Natural killer cell (primary cell): ENCODE measurements at places on chromosomes 16 and 17. TPM values are rescaled to one million over a fixed set of nuclear protein-coding genes. Genes with fewer than 3 reads are reported as not detected.
A peak's percentile ranks its signal among the peaks of the same experiment; 100 is the strongest.

DNA sequence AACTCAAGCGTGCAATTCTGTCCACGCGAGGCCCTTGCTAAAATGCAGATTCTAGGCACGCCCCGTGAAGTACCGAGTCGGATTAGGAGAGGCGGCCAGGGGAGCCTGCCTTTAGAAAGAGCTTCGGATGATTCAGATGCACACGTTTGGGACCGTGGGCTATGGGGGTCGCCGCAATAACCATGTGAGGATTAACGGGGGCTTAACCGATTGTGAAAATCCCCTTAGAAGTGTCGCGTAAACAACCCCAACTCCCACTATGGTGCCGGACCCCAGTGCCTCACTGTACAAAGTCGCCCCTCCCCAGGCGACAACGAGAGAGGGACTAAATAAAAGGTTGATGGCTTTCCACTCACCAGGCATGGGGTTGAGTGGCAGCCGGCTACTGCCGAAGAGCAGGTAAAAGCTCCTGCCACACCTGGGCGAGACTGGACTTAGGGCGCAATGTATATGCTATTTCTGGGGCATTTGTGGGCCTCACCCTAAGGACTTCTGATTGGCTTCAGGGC, 635 bp upstream of the SP2 start:
- no peak for DNase-seq
- peaks cover 18% of the 10 kb centered on the region for H3K4me1 ChIP-seq
- H3K27me3 ChIP-seq, result no peaks in the 10 kb centered on the region
- H3K36me3 ChIP-seq, result peaks cover 10% of the 10 kb centered on the region

DNA sequence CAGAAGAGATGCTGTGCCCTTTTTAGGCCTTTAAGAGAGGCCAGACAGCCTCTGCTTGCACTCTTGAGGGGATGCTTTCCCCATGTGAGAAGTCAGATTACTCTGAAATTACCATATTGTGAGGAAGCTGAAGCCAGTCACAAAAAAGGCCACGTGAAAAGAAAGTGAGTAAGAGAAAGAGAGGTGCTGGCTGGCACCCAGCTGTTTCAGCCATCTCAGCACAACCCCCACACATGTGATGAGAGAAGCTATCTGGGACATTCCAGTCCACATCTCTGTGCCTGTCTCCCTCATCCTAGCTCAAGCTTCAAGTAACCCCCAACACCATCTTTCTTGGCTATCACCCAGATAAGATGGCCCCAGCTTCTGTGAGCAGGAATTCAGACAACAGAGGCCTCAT, 131.4 kb downstream of the HS3ST2 start:
- H3K4me1 ChIP-seq, result peaks cover 9% of the 10 kb centered on the region
- no peak overlapping the region for H3K4me3 ChIP-seq
- H3K27me3 ChIP-seq, result peaks cover 4% of the 10 kb centered on the region

ARL5C gene
- total RNA-seq, result not detected

- peaks cover 21% of the 10 kb centered on the region for H3K4me1 ChIP-seq
- DNase-seq, result no peak
- no peak overlapping the region for H3K4me3 ChIP-seq
Observed at GRCh38 chr16:50068550-50068949, 2.8 kb downstream of the HEATR3 start.

HOXB6 gene
- total RNA-seq, result not detected

- H3K4me1 ChIP-seq, result peaks cover 5% of the 10 kb centered on the region
- DNase-seq, result peak; percentile 60
- H3K4me3 ChIP-seq, result no peak overlapping the region
Observed at GRCh38 chr17:8785547-8786413, 13.4 kb downstream of the MFSD6L start.

DNA sequence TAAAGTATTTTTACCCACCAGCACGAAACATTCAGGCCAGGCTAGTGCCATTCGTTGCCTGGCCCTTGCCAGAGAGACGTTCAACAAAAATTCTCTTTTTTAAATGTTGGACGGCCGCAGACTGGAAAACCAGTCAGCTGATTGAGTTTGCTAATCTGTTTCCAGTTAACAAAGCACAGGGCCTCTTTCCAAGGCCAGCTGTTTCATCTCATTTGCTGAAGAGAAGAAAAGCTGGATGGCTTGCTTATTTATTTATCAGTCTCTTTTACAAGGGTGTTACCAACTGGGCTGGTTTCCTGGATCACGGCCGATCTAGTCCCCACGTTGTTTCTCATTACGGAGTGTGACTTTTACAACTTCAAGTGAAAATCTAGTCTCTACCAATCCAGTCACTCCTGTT, 418.7 kb upstream of the DYNLRB2 start:
- no peaks in the 10 kb centered on the region for H3K36me3 ChIP-seq
- no peak for DNase-seq
- no peak overlapping the region for H3K4me3 ChIP-seq
- H3K27me3 ChIP-seq, result no peaks in the 10 kb centered on the region

DNA sequence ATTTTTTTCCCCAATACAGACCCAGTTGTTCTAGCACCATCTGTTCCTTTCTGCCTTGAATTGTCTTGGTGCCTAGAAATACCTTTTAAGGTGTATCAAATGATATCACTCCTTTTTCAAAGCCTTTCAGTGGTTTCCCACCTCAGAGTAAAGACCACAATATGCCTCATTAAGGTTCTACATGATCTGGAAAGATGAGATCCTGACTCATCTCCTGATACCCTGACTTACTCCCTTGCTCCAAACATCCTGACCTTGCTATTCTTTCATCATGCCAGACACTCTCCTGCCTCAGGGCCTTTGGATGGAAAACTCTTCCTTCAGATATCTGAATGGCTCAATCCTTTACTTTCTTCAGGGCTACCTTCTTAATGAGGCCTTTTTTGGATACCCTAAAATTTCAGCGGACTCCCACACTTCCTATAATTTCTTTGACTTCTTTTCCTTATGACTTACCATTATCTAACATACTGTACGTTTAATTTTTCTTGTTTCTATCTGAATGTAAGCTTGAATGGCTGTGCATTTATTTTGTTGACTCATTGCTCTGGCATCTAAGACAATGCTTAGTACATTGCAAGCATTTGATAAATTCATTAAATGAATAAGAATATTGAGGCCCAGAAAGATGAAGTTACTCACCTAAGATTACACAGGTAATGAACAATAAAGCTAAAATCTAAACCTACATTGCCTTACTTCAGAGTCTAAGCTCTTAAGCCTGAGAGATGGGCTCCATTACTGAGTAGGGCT, 19.2 kb downstream of the FLOT2 start:
- no peaks in the 10 kb centered on the region for H3K4me1 ChIP-seq
- H3K27ac ChIP-seq, result no peak overlapping the region
- no peaks in the 10 kb centered on the region for H3K27me3 ChIP-seq
- DNase-seq, result no peak
- H3K36me3 ChIP-seq, result peaks cover 48% of the 10 kb centered on the region

HAP1 gene
- total RNA-seq, result not detected

DNA sequence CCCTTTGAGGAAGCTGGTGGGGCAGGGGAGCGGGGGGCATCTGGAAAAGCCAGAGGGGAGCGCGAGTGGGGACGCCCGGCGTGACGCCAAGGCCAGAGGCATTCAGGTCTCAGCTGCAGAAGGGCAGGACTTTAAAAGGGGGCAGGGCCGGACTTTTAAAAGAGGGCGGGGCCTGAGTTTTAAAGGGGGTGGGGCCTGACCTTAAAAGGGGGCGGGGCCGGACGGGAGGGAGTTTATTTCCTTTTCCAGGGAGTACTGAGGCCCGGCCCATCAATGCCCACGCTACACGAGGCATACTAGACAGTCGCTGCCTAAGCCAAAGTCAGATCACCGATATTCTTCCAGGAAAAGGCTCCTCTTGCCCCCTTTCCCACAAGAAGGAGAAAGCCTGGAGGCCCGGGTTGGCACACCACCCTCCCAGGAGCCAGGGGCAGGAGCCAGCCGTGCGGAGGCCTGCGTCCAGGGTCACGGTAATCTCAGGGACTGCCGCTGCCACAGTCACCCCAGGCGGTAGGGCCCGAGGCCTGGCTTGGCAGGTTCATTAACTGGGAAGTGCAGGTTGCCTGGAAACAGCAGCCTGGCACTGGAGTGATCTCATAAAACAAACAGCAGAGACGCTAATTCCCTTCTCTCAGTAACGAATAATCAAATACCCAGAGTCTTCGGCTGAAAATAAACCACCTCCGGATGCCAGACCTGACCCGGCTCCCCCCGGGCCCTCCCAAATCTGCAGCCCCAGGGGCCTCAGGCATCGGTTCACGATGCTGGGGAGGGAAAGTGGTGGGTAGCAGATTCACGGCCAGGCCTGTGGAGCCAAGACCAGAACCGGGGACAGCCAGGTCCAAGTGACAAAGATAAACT, 90.7 kb downstream of the TIMM22 start:
- H3K36me3 ChIP-seq, result peaks cover 29% of the 10 kb centered on the region
- H3K27me3 ChIP-seq, result no peaks in the 10 kb centered on the region
- H3K4me1 ChIP-seq, result no peaks in the 10 kb centered on the region
- no peak overlapping the region for H3K27ac ChIP-seq
- DNase-seq, result no peak
- no peak overlapping the region for H3K4me3 ChIP-seq

DNA sequence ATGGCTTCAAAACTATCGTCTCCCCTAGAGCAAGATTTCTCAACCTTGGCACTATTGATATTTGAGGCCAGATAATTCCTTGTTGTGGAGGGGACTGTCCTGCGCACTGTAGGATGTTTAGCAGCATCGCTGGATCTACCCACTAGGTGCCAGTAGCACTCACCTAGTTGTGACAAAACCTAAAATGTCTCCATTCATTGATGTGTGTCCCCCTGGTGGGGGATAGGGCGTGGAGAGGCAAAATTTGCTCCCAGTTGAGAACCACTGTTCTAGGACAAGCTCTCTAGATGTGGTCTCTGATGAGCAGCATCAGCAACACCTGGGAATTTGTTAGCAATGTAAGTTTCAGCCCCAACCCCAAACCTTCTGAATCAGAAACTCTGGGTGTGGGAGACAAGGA, 259.0 kb downstream of the XYLT1 start:
- peaks cover 4% of the 10 kb centered on the region for H3K36me3 ChIP-seq
- no peaks in the 10 kb centered on the region for H3K4me1 ChIP-seq
- no peaks in the 10 kb centered on the region for H3K27me3 ChIP-seq
- no peak for DNase-seq
- H3K4me3 ChIP-seq, result no peak overlapping the region
- no peak overlapping the region for H3K27ac ChIP-seq
